Stimulated activated effector memory CD8-positive, alpha-beta T cell treated with anti-CD3 and anti-CD28 coated beads, Interleukin-12 subunit alpha, Interleukin-12 subunit beta, amount 100 ng/mL, for 72 hours (primary cell): ENCODE measurements at places on chromosomes 1 and 21.

DNA sequence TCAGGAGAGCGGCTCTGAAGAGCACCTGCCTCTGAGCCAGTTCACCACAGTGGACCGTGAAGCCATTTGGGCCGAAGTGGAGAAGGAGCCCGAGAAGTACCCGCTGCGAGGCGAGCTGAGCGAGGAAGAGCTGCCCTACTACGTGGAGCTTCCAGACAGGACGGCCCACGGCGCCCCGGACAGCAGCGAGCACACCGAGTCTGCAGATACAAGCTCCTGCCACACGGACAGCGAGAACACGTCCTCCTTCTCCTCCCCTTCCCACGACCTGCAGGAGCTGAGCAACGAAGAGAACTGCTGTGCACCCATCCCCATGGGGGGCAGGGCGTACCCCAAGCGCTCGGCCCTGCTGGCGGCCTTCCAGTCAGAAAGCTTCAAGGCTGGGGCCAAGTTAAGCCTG, 74.9 kb upstream of the MORC3 start:
- no peak for DNase-seq

GRCh38 chr1:5479876-5480646, 512.2 kb downstream of the NPHP4 start:
- no peak for DNase-seq

- no peak for DNase-seq
Measured at GRCh38 chr1:117886101-117886795, 43.2 kb downstream of the GDAP2 start.

GRCh38 chr21:37710546-37711285, 205.5 kb downstream of the KCNJ6 start:
- DNase-seq: no peak

- no peak for DNase-seq
Measured at GRCh38 chr1:65195495-65196417, 47.8 kb downstream of the AK4 start.

GRCh38 chr1:42936309-42937078, 22.2 kb downstream of the SLC2A1 start:
- DNase-seq: no peak

DNA sequence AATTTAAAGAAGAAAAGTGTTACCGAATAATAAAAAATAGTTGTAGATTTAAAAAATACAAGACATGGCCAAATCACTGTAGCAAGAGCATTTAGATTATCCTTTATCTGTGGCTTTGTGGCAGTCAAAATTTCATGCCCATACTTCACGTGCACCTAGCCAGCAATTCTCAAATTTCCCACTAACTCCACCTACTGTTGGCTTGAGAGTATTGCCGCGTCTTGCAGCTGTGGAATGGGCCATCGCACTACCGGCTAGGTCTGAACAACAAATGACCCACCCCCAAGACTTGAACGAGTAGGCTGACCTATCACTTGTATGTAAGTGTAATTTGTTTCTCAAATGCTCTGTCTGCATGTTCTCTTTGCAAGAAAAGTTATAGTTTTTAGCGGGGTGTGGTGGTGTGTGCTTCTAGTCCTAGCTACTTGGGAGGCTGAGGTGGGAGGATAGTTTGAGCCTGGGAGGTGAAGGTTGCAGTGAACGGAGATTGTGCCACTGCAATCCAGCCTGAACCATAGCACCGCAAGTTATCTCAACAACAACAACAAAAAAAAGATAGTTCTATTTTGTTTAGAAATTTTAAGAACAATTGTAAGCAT, 4.1 kb downstream of the KRTAP13-4 start:
- DNase-seq: no peak

DNA sequence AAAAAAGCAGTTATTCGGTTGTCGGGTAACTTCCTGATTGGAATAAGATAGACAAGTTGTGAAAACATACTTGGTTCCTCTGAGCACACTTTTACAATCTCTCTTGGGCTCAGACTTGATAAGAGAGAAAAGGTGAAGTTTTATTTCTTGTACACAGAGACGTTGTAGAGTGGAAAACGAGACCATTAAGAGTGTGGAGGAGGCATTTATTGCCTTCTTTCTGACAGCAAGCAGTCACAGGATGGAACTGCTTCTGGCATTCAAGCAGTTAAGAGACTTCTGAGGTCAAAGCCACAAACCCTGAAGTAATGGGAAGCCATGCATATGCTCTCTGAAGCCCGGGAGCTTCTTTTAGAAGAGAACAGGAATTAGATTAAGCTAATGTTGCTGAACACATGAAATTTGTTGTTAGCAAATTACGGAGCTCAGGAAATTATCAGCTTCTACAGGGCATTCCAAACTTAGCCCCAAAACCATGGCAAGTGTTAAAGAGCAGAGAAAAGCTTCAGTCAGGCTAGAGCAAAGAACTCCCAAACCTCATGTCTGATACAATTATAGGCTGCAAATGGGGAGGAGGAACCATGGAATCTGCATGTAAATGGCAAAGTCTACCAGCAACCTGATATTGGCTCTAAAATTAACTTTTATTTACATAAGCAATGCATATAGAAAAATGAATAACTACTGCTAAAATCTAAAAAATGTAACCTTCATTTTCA, 26.0 kb downstream of the S1PR1 start:
- peak; percentile 49 for DNase-seq

DNA sequence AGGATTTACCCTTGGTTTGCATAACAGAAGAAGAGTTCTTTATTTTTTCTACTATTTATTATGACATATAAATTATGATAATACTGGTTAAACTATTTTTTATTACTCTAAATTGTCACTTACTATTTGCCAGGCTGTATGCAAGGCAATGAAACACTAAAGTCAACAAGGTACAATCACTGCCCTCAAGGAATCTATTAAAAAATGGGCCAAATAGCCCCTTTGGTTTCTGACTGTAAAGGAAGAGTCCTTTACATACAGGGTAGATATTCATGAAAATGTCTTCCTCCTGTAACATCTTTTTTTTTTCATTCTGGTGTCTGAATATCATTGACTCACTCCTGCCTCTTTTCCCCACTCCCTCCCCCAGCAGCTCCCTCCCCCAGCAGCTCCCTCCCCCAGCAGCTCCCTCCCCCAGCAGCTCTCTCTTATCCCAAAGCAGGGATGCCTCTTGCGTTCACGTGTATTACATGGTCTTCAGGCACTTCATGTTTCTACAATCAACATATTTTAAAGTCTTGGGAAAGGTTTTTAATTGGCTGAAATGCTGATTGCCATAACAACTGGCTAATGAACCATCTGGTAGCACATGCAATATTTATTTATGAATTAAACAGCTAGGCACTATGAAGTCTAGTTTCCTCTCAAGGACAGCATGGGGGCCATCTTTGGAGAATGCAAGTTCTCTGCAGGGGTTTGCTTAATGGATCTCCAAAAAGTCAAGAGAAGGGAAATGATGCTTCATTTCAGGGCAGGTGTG, 400.4 kb upstream of the PLXNA2 start:
- DNase-seq: no peak

GRCh38 chr1:46769028-46769740, 29.7 kb upstream of the CYP4B1 start:
- no peak for DNase-seq

GRCh38 chr1:7470904-7471638, 300.0 kb upstream of the VAMP3 start:
- DNase-seq: no peak

DNA sequence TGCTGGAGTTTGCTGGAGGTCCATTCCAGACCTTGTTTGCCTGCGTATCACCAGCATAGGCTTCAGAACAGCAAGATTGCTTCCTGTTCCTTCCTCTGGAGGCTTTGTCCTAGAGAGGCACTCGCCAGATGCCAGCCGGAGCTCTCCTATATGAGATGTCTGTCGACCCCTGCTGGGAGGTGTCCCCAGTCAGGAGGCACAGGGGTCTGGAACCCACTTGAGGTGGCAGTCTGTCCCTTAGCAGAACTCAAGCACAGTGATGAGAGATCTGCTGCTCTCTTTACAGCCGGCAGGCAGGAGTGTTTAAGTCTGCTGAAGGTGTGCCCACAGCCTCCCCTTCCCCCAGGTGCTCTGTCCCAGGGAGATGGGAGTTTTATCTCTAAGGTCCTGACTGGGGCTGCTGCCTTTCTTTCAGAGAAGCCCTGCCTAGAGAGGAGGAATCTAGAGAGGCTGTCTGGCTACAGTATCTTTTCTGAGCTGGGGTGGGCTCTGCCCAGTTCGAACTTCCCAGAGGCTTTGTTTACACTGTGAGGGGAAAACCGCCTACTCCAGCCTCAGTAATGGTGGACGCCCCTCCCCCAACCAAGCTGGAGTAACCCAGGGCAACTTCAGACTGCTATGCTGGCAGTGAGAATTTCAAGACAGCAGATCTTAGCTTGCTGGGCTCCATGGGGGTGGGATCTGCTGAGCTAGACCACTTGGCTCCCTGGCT, 205.0 kb downstream of the GPR52 start:
- no peak for DNase-seq

DNA sequence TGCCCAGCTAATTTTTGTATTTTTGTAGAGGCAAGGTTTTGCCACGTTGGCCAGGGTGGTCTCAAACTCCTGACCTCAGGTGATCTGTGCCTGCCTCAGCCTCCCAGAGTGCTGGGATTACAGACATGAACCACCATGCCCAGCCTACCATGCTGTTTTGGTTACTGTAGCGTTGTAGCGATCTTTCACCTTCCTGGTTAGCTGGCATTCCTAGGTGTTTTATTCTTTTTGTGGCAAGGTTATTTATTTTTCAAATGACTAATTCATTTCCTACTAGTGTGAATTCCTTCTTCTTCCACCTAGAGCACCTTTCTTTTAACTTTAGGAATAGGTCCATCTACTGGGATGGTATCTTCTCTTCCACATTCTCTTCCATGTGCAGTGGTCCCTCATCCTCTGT, 29.3 kb downstream of the TMEM200B start:
- no peak for DNase-seq

DNA sequence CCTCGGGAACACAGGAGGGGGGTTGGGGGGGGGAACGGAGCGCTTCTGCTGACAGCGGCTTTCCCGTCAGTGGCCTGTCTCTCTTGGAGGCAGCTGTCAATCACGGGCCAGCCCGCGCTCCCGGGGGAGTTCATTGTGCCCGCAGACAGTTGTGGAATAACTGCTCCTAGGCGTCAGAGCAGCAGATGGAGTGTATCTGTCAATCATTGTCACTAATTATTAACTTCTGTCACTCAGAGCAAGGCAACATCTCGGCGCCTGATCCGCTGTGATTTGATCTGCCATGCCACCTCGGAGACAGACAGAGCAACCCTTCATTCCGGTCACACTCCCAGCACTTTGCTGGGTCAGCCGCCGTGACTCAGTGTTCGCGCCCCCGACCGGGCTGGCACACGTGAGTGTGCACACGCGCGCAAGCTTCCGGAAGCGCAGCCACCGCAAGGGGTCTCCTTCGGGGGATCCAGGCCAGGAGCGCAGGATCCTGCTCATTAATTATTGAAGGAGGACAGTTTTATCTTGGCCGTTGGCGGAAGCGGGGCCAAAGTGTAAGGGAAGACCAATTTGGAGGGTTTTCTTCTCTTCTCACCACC, 75.8 kb downstream of the RRAGC start:
- DNase-seq: no peak

- no peak for DNase-seq
Measured at GRCh38 chr1:161998811-161999210, 24.9 kb downstream of the OLFML2B start.

GRCh38 chr1:41888756-41889155, 30.0 kb downstream of the HIVEP3 start:
- DNase-seq: no peak

DNA sequence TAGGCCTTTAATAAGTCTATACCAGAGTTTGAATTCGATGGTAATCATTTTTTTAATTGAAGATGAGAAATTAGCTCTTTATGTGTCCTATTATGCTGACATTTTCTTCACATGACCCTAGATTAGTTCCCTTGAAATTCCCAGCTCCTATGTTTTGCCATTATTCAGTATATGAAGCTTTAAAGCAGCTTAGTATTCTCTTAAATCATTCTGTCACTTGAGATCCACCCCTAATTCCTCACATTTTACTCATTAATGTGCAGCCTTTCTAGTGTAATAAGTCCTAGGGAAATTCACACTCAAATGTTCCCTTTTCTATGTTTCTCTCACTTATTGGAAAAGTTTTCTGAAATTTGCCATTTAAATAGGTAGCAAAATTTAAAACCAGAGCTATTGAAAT, 704.5 kb upstream of the B3GALT2 start:
- no peak for DNase-seq

DNA sequence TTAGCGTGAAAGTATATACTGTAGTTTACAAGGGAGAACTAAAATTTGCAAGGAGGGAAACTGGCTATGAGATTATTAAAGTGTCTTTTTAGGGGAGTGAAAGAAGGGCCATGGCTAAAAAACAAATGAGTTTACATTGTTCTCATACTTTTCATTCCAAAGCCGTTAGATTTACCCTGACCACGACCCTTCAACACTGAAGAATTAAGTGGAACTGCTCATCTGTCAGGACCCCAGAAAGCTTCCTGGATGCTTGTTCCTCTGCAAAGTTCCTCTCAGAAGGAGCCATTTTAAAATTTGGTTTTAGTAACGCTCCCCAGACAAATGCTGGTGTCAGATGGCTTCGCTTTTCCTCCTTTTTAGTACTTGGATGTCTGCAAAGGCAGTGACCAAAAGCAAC, 82.7 kb upstream of the ZBTB18 start:
- no peak for DNase-seq

DNA sequence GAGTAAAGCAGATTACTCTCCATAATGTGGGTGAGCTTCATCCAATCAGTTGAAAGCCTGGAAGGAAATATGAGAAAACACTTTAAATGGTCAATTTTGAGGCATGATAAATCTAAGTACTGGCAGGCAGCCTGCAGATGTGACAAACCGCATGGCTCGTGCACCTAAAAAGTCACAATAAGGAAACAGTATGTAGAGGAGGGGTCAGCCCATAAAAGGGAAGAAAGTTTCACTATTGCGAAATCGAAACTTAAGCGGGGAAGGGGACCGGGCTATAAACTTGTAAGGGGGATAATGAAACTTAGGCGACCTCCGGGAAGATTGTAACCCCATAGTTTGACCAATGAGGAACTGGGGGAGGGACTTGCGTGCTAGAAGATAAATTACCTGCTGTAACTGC, 109.8 kb downstream of the PLPPR4 start:
- DNase-seq: no peak

GRCh38 chr1:234918961-234919761, 209.5 kb downstream of the TOMM20 start:
- DNase-seq: no peak
